ENCODE measurements at places on chromosomes 16 and 17. TPM values are rescaled to one million over a fixed set of nuclear protein-coding genes. Genes with fewer than 3 reads are reported as not detected.

The FNDC8 gene
- 4.6 TPM for total RNA-seq

The CCL1 gene
- total RNA-seq = not detected

The TLCD1 gene
- 19.6 TPM for total RNA-seq

The SDR42E1 gene
- 7.2 TPM for total RNA-seq

The PALB2 gene
- 15.6 TPM for total RNA-seq

The CYB5B gene
- total RNA-seq = 48.8 TPM

The MYH8 gene
- total RNA-seq = 0.40 TPM

The TEDC2 gene
- 3.0 TPM for total RNA-seq

The MYH3 gene
- 14.8 TPM for total RNA-seq

The VWA3A gene
- 2.5 TPM for total RNA-seq

The KRTAP4-4 gene
- total RNA-seq = not detected

The FOXK2 gene
- 47.9 TPM for total RNA-seq

The EVI2A gene
- 2.6 TPM for total RNA-seq

The RASL10B gene
- total RNA-seq = 5.4 TPM

The ERN2 gene
- 2.9 TPM for total RNA-seq

The RHBDF1 gene
- total RNA-seq = 79.5 TPM

The SOX8 gene
- 0.59 TPM for total RNA-seq

The C17orf78 gene
- total RNA-seq = not detected

The ACAP1 gene
- 6.5 TPM for total RNA-seq

The KATNIP gene
- 31.7 TPM for total RNA-seq

The TP53TG3F gene
- not detected for total RNA-seq

The KRT27 gene
- not detected for total RNA-seq

The NAGS gene
- 3.8 TPM for total RNA-seq

The DBNDD1 gene
- 7.7 TPM for total RNA-seq

The RCVRN gene
- not detected for total RNA-seq

The SLC5A2 gene
- 0.62 TPM for total RNA-seq

The TRPV3 gene
- total RNA-seq = 10.5 TPM

The CACNG3 gene
- not detected for total RNA-seq

The SHBG gene
- not detected for total RNA-seq

The KRTAP3-1 gene
- not detected for total RNA-seq

The HEATR9 gene
- total RNA-seq = 0.40 TPM

The BOLA2 gene
- 8.5 TPM for total RNA-seq

The PRAC2 gene
- 9.6 TPM for total RNA-seq

The BEAN1 gene
- total RNA-seq = 0.51 TPM

Measured in prostate gland (tissue), 2 donors.